ENCODE measurements at places on chromosomes 13 and 19.
A peak's percentile ranks its signal among the peaks of the same experiment; 100 is the strongest.

DNA sequence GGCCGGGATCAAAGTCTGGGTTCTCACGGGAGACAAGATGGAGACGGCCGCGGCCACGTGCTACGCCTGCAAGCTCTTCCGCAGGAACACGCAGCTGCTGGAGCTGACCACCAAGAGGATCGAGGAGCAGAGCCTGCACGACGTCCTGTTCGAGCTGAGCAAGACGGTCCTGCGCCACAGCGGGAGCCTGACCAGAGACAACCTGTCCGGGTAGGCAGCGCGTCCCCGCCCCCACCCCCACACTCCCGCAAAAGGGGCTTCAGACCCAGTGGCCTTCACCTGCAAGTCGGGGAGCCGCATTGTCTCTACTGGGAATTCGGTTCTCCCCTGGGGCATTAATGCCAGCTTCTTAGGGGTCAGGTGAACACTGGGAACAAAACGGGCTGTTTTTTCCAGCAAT is 114.7 kb upstream of the MCF2L start:
- no peak for DNase-seq

GRCh38 chr19:46073268-46073922 is 32.6 kb upstream of the IGFL4 start:
- no peak for DNase-seq

DNA sequence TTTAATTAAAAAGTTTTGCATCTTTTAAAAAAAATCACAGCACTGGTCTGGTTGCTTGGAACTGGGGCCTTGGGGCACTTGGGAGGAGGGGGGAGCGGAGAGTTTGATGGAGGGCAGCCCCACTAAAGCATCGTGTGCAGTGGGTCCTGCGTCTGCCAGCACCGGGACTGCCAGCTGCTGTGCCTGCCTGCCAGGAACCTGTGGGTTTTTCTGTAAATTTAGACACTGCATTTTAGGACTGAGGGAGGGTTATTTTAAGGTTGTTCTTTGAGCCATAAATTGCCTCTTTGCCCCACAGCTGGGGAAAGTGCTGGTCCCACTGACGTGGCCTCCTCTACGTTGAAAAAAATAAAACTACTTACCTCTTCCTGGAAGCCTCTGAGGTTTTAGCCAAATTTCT is 2.9 kb downstream of the KLF2 start:
- DNase-seq: no peak

GRCh38 chr19:39679056-39679790 is 23.5 kb downstream of the LGALS16 start:
- no peak for DNase-seq

GRCh38 chr19:497869-498510 is 1.7 kb downstream of the MADCAM1 start:
- DNase-seq: no peak

- DNase-seq: no peak
Measured at GRCh38 chr19:5131506-5132205, 162.7 kb downstream of the KDM4B start.

GRCh38 chr13:44810061-44810840 is 179.0 kb downstream of the NUFIP1 start:
- DNase-seq: peak; percentile 75

GRCh38 chr19:35673121-35673804 is 6.9 kb downstream of the UPK1A start:
- no peak for DNase-seq
